Stimulated activated CD4-positive, alpha-beta T cell treated with anti-CD3 and anti-CD28 coated beads, TNF-alpha, amount 100 ng/mL, for 48 hours (primary cell): ENCODE measurements at places on chromosomes 5 and 9.

GRCh38 chr5:1325191-1325741 is 19.6 kb downstream of the CLPTM1L start:
- DNase-seq: no peak

- no peak for DNase-seq
Observed at GRCh38 chr5:156942064-156942463, 21.0 kb downstream of the TIMD4 start.

GRCh38 chr5:169268019-169268418 is 32.9 kb downstream of the SLIT3 start:
- no peak for DNase-seq

DNA sequence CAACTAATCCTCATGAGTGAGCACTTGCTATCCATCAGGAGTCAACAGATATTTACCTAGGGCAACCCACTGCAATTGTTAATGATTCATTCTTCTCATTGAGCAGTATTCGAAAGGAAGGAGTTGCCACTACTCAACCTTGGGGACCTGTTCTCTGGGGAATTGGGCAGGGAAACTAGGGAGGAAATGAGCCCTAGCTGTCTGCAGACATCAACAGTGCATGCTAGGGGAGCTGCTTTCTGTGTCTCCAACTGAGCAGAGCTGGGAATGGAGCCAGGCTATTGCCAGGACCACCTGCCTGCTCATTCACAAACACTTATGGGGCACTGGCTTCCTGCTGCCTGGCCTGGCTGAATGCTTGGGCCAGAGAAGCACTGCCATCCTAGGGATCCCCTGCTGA is 183.4 kb downstream of the TMEM38B start:
- DNase-seq: no peak

DNA sequence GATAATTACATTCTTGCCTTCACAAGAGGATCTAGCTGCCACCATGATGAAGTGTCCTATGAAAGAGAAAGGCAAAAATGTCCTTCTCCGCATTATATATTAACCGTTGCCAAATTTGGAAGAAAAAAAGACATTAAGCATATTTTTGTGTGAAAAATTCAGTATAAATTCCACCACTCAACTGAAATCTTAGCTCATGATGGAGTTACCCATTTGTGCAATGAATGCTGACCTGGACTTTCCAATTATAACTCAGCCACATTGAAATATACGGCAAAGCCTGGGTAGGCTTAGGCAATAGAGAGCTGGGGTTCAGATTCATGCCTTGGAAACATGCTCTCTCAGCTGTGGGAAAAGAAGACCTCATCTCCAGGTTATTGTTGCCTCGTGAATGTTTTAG is 71.3 kb upstream of the VCAN start:
- DNase-seq: no peak

DNA sequence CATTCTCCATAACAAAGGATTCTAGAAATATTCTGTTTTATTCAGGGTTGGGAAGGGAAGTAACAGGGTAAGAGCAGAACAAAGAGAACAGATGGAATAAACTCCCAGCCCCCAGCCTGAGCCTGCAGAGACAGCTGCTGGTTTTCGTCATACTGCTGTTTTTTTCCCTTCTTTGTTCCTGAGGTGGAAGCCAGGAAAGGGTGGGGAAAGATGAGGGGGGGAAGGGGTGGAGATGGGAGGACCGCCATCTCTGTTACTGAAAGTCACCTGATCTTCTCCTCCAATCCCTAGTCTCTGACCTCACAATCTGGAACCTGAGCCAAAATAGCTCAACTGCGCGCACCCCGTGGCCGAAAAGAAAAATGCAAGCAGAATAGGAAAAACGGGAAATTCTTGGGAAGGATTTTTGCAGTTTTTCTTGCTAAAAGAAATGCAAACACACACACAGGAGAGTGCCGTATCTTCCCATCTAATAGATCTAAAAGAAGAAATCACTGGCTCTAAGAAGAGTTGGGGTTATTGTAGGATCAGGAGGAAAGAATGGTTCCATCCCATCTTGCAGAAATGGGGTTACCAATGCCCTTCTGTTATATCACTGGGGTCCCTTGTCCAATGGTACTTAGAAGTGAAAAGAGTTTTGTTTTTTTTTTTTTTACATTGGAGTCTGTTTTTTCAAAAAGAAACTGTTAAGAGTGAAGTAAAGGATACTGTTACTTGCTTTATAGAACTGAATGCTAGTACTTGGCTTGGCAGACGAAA is 57.9 kb downstream of the DIAPH1 start:
- no peak for DNase-seq

GRCh38 chr9:133148199-133149129 is 15.2 kb downstream of the GBGT1 start:
- no peak for DNase-seq

DNA sequence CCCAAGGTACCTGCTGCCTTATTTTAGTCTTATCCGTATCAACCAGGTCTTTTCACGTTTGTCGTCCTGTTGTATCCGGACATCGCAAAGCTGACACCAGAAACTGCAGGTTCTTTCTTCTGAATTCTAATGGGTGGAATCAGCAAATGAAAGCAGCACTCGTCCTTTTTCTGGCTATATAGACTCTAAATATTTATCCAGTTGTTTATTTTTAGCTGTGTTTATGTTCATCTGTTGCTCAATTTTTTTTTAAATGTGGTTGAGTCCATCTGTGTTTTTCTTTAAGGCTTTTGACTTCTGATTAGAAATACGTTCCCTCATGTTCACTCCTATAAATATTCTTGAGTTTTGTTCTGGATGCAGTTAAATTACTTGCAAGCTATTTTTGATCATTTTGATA is 831.7 kb downstream of the MTRR start:
- no peak for DNase-seq

- no peak for DNase-seq
Observed at GRCh38 chr9:96062031-96062430, 186.5 kb downstream of the ERCC6L2 start.

- no peak for DNase-seq
Observed at GRCh38 chr9:98867103-98867428, 59.6 kb downstream of the GALNT12 start.
